NCI-H526 (cell line): ENCODE measurements at places on chromosomes 3 and 15.

DNA sequence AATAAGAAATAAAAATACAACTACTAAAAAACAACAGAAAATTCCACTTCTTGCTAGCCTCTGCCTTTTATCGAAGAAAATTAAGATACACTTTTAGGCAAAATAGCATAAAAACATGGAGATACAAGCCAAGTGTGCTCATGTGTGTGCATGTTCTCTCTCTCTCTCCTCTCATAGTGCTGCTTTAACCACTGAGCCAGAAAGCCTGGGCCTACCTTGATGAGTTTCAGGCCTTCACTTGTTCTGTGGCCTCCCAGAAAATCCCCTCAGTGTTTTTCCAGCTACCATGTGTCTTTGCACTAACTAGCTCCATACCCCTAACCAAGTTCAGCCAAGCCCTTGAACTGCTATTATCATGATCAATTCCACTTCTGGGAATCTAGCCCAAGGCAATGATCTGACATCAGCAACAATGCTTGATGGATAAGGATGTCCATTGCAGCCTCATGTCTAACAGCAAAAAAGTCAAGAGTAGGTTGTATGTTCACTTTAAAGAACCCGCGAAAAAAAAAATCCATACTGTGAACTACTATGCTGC, 18.1 kb downstream of the CYP11A1 start:
- no peak for DNase-seq

GRCh38 chr3:155941354-155941753, 70.9 kb downstream of the GMPS start:
- DNase-seq, result no peak

- no peak for DNase-seq
These were observed 217.3 kb downstream of the TBC1D2B start for GRCh38 chr15:77860071-77860691.

- DNase-seq, result no peak
These were observed 19.9 kb upstream of the LRRC58 start for GRCh38 chr3:120369037-120369467.

GRCh38 chr15:58332676-58333400, 99.0 kb upstream of the LIPC start:
- DNase-seq, result no peak

DNA sequence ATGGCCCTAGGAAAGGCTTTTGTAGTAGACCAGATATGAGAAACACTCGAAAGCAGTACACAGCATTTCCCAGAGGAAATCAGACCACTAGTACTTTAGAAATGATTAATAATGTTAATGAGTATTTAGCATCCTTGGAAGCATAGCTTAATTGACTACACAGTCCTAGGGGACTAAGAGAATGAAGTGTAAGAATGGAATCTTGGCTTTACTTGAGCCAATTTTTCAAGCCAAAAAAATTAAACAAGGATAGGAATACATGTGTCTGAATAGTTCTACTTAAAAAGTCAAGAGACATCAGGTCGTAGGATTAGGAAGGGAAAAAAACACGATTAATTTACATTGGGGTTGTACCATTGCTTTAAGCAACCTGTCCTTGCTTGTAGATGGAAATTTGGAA, 38.2 kb downstream of the DPPA2 start:
- DNase-seq, result no peak
